Mammary epithelial cell (primary cell): ENCODE measurements at places on chromosomes 16 and 17.
A peak's percentile ranks its signal among the peaks of the same experiment; 100 is the strongest.

DNA sequence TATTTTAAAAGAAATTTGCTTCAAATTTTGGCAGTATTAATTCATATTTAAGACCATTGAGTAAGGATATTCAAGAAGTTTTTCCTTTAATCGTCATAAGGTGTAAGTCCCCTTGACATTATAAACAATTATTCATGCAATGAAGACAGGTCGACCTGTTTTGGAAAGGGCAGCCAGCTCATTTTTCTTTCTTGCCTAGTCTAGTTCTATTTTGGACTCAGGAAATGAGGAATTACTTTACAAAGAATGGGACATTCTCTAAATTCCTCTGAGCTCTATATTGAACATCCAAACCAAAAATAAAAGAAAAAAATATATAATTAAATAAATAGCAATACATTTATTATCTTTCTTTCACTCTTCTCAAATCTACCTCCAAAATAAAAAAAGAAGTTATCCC, 595.6 kb upstream of the KIF2B start:
- DNase-seq: no peak

DNA sequence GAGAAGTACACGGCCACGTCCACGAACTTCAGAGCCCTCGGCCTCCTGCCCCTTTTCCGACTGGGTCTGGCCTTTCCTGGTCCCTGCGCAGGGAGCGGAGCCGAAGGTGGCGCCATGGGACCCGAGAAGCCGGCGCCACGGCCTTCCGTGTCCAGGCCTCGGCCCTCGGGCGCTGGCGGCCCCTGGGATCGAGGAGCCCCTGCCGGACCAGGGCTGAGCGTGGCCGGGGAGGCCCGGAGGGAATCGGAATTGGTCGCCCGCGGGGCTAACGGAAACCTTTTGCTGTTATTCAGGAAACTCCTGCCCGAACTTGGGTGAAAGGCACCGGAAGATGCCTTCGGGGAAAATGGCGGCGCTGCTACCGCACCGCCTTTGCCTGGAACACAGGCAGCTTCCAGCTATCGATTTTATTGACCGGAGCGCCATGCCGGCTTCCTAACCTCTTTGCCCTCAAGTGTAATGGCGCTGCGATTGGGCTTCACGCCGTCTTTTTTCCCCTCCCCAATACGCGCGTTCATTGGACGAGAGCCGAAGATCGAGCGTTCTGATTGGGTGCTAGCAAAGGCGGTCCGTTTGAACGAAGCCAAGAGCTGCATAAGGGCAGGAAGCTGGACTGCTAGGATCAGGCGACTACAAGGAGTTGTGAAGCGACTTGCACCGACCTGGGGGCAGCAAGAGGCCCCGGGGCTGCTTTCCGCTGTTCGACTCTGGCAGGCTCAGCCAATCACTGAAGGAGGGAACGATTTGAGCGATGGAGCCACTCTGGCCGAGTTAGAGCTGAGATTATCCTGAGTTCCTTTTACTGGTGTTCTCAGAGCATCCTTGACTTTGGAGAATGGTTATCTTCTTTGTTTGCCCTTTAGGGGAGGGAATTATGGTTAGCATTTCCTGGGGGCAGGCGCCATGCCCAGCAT, at the start of gene ZNF689:
Gene ZNF689 (minus strand): TSS at position 464 of the 914 bp plus-strand sequence. CDS start 348 bp downstream, at position 116.
- DNase-seq: peak; percentile 95

- DNase-seq: no peak
These were observed 2.7 kb downstream of the RNF112 start for GRCh38 chr17:19413761-19414160.

DNA sequence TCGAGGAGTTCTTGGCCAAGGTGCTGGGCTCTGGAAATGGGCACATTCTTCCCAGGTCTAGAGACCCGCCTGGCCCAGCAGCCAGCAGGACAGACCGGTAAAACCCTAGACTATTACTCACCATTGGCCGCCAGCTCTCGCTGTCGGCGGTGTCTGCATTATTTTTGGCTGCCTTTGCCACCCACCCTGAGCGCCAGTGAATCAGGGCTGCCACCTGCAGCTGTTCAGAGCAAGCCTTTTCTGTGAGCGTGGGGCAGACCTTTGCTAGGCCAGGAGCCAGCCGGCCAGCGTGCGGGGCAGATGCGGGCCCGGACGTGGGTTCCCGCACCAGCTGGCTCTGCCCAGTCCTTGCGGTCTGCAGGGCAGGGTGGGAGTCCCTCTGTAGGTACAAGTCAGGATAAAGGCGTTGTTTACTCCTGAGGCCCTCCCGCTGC, 15.8 kb upstream of the CLEC18A start:
- DNase-seq: no peak

DNA sequence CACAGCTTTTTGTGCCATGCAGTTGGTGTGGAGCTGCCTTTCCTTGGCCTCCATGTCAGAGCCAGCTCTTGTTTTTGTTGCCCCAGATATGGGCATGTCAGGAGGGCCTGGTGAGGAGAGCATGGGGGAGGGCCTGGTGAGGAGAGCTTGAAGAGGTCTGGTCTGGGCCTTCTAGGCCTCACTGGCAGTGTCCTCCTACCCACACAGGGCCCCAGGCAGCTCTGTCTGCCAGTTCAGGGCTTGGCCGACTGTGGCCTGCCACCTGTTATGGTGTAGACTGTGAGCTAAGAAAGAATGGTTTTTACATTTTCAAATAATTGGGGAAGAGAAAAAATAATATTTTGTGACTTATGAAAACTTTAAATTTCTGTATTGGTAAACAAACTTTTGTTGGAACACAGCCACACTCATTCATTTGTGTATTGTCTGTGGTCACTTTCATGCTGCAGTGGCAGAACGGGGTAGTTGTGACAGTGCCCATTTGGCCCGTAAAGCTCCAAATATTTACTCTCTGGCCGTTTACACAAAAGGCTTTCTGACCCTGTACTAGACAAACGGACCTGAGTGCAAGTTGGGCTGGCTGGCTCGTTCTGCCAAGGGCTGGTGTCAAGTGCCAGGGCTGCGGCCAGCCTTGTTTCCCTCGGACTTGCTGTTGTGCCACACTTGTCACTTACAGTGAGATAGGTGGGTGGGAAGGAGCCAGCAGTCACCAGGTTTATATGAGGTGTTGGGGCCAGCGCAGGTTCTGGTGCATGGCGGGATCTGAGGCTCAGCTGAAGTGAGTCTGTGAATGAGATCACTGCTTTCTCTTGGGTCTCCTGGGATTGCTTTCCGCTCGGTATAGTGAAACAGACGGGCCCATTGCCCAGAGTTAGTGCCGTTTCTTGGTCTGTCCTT, 18.2 kb downstream of the PGS1 start:
- DNase-seq: no peak

GRCh38 chr16:4696172-4696904, 3.0 kb downstream of the NUDT16L1 start:
- no peak for DNase-seq

DNA sequence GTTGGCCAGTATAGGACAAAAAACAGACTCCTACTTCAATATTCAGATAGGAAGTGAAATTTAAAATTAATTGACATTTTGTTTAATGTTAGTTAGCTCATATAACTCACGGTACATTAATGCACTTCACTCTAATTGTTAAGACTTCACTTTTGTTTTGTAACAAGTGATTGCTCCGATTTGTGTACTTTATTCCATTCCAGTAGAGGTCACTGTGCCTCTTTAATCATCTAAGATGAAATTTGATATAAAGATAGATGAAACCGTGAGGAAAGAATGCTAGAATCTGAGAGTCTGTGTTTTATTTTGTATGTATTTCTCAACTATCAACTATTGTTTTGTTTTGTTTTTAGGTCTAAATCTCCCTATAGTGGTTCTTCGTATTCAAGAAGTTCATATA, 29.0 kb downstream of the RBBP6 start:
- peak; percentile 8 for DNase-seq

- DNase-seq: no peak
These were observed 30.1 kb upstream of the SREBF1 start for GRCh38 chr17:17866897-17867296.

GRCh38 chr17:47686664-47687327, 7.2 kb upstream of the TBKBP1 start:
- DNase-seq: no peak

GRCh38 chr17:31408586-31408985, 17.1 kb downstream of the RAB11FIP4 start:
- no peak for DNase-seq

- DNase-seq: no peak
These were observed 35.9 kb downstream of the CBFA2T3 start for GRCh38 chr16:88940862-88941817.

DNA sequence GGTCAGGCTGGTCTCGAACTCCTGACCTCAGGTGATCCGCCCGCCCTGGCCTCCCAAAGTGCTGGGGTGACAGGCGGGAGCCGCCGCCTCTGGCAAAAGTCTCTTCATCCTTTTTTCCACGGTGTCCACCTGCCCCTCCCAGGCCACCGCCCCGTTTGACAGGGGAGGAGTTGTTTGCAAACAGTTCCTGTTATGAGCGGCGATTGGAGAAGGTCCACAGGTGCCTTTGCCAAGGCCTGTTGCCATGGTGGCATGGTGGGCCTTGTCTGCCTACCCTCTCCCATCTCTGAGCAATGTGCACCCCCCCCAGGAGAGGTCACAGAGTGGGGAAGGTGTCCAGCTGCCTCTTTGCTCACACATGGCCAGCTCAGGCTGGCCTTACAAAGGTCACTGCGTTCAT, 16.0 kb upstream of the RAP1GAP2 start:
- no peak for DNase-seq

DNA sequence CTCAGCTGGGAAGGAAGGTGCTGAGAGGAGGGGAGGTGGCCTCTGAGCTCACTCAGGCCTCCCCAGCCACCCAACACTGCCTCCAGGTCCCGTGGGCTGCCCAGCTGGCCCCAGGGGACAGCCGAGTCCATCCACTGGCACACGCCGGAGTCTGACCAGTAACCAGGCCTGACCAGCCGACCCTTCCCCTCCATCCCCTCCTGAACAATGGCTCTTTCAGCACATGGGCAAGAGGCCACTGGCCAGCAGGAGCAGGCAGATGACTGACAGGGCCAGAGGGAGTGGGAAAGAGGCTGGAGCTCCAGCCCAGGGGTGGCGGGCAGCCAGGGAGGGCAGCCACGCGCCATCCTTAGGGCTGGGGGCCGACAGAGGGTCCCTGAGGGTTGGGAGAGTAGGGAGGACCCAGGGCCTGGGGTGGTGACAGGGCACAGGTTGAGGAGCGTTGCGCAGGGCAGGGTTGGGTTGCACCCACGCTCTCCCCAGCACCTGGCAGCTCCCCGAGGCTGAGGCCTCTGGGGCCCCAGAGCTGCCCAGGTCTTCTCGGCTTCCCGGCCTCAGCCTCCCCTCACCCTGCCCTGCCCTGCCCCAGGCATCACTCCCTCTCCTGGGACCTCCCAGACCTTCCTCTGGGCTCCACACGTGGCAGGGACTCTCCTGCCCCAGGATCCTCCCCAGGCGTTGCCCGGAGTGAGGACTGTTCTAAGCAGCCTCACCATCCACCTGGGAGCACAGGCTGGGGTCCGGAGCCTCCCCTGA, 20.2 kb upstream of the SLC38A10 start:
- no peak for DNase-seq

GRCh38 chr16:66988197-66988788, at the start of gene CES4A:
Gene CES4A, plus strand, starts transcription at chr16:66988589. Its CDS starts 184 bp downstream, at chr16:66988773.
- DNase-seq: peak; percentile 78

- no peak for DNase-seq
These were observed 404.9 kb upstream of the EEF2KMT start for GRCh38 chr16:5502467-5502869.

- no peak for DNase-seq
These were observed 7.1 kb downstream of the NXPH3 start for GRCh38 chr17:49582789-49583188.

DNA sequence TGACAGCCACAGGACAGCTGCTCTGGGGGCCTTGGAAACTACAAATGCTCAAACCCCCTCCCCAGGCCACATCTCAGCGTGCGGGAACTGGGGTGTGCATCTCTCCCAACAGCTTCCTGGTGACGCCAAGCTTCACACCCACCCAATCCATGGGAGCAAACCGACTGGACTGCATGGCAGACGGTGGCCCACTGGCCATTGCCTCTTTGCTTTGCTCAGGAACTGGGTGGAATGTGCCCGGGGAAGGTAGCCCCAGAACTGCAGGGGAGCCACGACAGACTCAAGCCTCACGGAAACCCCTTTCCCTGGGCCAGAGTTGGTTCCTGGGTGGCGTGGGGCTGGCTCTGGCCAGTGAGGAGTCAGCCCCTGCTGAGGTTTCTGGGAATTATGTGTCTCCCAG, 5.2 kb upstream of the C16orf95 start:
- DNase-seq: no peak

GRCh38 chr16:27326738-27327585, 13.2 kb downstream of the IL4R start:
- peak; percentile 96 for DNase-seq

- DNase-seq: no peak
These were observed 328.4 kb downstream of the MAF start for GRCh38 chr16:79272141-79272577.

DNA sequence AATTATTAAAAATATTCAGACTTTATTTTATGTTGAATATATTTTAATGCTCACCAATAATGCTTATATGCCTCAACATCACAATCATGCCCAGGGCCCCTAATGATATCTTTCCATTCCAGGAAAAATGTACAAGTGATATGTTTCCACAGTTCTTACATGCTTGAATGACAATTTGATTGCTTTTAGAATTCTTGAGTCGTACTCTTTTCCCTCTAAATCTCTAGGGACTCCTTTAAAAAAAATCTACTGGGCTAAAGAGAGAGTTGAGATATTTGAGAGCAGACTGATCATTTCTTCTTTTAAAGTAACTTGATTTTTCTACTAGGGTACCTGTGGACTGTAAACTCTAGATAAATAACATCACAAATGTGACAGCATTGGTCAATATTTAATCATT, 18.2 kb upstream of the HLF start:
- DNase-seq: no peak

GRCh38 chr16:68202091-68202519, 33.8 kb downstream of the ESRP2 start:
- DNase-seq: no peak

- DNase-seq: no peak
These were observed 17.7 kb downstream of the SLC38A10 start for GRCh38 chr17:81277421-81277820.

DNA sequence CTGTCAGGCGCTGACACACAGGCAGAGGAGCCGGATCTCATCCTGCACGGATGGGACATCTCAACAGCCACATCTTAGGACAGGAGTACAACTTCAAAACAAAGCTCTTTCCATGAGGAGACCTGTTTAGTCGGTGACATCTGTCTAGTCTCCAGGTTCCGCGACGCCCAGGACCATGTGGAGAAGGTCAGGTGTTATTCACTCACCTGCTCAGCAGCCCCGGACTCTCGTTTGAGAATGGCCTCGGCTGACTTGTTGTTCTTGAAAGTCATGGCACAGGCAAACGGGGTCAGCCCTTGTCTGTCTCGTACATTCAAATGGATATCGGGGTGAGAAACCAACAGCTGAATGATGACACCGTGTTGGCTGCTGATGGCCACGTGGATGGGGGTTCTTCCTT, 35.7 kb downstream of the CYB5D2 start:
- no peak for DNase-seq

- DNase-seq: no peak
These were observed 14.5 kb downstream of the RHBDL3 start for GRCh38 chr17:32279891-32280716.
